ENCODE measurements at places on chromosomes 11 and 22.

GRCh38 chr22:28297504-28297903 lies 378.4 kb upstream of the PITPNB start:
- no peak for DNase-seq

DNA sequence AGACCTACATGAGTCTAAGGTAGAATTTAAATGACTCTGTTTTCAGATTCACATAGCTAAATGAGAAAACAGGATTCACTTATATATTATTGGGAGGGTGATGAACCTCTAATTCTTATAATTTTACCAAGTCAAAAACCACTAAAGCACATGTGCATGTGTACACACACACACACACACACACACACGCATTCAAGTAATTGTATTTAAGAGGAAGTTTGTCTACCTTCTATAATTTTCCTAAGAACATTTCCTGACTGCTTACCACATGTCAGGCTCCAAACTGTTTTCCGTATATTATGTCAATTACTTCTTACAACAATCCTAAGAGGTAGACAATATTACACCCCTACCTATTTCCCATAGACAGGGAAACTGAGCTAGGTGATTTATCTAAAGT lies 6.7 kb downstream of the RNF141 start:
- no peak for DNase-seq

GRCh38 chr11:101288392-101288791 lies 158.8 kb upstream of the PGR start:
- DNase-seq = no peak

DNA sequence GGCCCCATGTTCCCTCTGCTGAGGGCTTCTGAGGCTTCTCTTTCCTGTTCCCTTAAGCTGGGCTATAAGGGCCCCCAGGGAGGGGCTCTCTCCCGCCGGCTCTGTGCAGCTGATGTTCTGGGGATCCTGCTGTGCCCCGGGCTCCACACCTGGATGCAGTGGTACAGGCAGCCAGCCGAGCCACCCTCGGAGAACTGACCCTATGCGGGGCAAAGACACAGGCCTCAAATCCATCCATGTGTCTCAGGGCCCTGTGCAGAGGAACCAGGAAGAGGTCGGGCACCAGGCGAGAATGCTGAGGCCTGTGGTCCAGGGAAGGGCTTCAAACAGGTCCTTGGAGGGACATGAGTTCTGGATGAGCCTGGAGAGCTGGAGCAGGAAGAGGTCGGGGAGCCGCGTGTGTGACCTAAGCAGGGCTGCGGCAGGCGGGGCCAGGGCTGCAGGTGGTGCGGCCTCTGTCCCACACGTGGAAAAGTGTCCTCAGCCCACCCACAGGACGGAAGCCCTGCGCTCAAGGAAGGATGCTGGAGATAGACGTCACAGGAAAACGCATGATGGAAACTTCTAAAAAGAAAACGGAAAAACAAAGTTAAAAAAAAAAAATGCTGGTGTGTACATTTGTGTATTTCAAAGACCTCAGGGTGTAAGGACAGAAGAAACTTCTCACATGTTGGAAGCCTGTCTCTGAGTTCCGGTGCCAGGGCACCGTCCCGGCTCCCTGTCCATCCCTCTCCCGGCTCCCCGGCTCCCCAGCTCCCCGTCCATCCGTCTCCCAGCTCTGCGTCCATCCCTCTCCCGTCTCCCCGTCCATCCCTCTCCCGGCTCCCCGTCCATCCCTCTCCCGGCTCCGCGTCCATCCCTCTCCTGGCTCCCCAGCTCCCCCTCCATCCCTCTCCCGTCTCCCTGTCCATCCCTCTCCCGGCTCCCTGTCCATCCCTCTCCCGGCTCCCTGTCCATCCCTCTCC lies 1149.2 kb downstream of the BRD1 start:
- no peak for DNase-seq

- no peak for DNase-seq
Measured at GRCh38 chr22:50705219-50705691, 32.6 kb downstream of the SHANK3 start.

DNA sequence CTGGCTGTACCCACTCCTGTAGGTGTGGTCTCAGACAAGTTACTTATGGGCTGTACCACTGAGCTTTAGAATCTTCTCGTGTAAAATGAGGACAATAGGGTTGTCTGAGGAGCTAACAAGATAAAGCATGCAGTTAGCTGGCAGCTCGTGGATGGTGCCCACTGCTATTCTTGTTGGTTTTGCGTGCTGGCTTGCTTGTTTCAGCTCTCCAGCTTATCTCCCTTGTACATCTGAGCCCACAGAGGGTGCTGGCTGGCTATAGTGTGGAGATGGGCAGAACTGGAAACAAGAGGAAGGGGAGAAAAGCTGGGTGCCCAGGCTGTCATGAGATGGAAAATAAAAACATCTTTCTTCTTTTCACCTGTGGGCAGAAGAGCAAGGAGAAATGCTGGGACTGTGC lies 46.5 kb upstream of the GALNT18 start:
- DNase-seq = no peak
